Epithelial cell of proximal tubule (primary cell): ENCODE measurements at places on chromosomes 16 and 17. TPM values are rescaled to one million over a fixed set of nuclear protein-coding genes. Genes with fewer than 3 reads are reported as not detected.

Gene SPATA33
- total RNA-seq, result 8.1 and 8.2 TPM in 2 replicates

Gene RAB11FIP4
- 9.1 and 15.1 TPM in 2 replicates for total RNA-seq

Gene DNAI2
- not detected in 2 replicates for total RNA-seq

Gene TPSG1
- total RNA-seq, result not detected in 2 replicates

Gene CRHR1
- total RNA-seq, result not detected in 2 replicates

Gene PIPOX
- total RNA-seq, result 0.35 TPM in 1 of 2 replicates, not detected in the other

Gene APOBR
- total RNA-seq, result not detected in 2 replicates

Gene CCL23
- total RNA-seq, result not detected in 2 replicates

Gene C16orf87
- total RNA-seq, result 8.6 and 9.3 TPM in 2 replicates

Gene PPY
- total RNA-seq, result not detected in 2 replicates

Gene CDH15
- not detected in 2 replicates for total RNA-seq

Gene GCGR
- not detected in 2 replicates for total RNA-seq

Gene SMIM22
- 0.98 and 12.2 TPM in 2 replicates for total RNA-seq

GRCh38 chr16:89549007-89549700 lies 11.3 kb upstream of the RPL13 start:
- no peak for DNase-seq

DNA sequence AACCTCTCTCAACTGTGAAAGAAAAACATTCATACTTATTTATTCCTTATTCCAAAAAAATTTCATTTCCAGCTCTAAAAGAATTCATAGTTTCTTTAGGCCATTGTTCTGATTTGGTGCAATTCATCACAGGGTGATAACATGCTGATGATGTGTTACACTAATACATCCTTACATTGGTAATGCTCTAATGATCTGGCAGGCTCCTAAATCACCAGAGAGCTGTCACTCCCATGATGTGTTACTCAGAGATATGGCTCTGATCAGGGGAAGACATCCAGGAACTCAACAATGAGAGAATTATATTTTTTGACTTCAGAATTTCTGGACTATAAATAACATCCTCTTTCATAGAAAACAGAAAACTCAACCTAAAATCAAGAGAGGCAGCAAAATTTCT lies 209.3 kb downstream of the CHD9NB start:
- DNase-seq, result no peak

DNA sequence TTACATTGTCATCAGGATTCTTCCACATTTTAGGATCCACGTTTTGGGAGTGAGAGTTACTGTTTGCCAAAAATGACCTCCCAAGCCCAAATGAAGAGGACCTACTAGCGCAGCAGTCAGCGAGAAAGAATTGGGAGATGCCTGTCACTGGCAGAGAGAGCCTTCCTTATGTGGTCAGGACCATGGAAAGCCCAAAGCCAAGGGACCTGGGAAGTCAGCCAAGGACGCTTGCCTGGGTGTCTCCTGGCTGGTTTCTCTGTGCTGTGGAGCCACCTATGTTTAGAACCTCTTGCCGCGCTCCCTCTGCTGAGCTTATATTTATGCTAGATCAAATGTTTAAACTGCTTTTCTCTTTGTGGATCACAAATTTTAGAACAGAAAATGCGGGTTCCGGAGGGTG lies 24.9 kb upstream of the RHBDL3 start:
- no peak for DNase-seq

DNA sequence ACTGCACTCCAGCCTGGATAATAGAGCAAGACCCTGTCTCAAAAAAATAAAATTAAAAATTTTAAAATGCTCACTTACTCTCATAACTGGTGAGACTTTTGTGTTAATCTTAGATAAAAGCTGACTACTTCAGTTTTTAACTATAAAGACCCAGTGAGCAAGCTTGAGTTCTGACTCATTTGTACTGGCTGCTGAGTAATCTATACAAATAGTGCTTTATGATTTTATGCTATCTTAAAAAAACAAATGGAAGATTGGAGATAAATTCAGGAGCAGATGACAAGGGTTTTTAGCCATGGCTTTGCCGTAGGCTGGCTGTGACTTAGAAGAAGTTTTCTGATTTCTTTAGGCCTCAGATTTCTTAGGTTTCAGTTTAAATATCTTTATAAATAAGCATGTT lies 30.5 kb downstream of the SNTB2 start:
- no peak for DNase-seq

- DNase-seq, result no peak
Measured at GRCh38 chr17:78600181-78600721, 23.1 kb upstream of the DNAH17 start.

GRCh38 chr17:7842380-7843256 lies 8.6 kb downstream of the KDM6B start:
- no peak for DNase-seq

DNA sequence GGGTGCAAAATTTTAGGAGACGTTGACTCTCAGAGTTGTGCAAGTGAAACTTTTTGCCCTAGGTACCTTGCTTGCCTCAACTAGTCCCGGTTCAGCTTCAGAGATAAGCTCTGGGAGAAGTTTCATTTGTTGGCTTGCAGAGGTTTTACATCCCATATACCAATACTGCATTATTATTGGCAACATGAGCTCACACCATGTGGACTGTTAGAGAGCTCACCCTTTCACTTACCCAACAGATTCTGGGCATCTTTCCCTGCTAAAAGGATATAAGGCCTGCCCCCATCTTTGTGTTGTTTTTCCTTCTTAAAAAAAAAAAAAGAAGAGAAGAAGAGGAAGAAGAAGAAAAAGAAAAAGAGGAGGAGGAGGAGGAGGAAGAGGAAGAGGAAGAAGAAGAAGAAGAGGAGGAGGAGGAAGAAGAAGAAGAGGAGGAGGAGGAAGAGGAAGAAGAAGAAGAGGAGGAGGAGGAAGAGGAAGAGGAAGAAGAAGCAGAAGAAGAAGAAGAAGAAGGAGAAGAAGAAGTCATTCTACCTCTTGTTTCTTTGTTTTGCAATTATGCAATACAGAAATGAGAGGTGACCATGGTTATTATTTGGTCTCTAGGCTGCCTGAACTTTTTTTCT lies 292.6 kb upstream of the IRX3 start:
- no peak for DNase-seq

- DNase-seq, result no peak
Measured at GRCh38 chr16:7644811-7645210, 312.2 kb downstream of the RBFOX1 start.

DNA sequence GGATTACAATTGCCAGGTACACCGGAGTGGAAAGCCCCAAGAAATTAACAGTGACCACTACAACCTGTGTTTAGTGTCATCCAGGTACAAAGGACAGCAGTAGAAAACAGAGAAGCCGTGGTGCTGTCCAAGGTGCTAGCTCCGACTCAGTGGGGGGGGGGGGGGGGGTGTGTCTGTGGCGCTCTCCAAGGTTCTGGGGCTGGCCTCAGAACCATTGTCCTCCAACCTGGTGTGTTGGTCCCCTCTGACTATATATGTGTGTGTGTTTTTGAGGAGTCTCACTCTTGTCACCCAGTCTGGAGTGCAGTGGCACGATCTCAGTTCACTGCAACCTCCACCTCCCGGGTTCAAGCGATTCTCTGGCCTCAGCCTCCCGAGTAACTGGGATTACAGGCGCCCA lies 5.8 kb upstream of the ZNF23 start:
- no peak for DNase-seq

- no peak for DNase-seq
Measured at GRCh38 chr16:48235556-48236136, 8.5 kb upstream of the LONP2 start.

DNA sequence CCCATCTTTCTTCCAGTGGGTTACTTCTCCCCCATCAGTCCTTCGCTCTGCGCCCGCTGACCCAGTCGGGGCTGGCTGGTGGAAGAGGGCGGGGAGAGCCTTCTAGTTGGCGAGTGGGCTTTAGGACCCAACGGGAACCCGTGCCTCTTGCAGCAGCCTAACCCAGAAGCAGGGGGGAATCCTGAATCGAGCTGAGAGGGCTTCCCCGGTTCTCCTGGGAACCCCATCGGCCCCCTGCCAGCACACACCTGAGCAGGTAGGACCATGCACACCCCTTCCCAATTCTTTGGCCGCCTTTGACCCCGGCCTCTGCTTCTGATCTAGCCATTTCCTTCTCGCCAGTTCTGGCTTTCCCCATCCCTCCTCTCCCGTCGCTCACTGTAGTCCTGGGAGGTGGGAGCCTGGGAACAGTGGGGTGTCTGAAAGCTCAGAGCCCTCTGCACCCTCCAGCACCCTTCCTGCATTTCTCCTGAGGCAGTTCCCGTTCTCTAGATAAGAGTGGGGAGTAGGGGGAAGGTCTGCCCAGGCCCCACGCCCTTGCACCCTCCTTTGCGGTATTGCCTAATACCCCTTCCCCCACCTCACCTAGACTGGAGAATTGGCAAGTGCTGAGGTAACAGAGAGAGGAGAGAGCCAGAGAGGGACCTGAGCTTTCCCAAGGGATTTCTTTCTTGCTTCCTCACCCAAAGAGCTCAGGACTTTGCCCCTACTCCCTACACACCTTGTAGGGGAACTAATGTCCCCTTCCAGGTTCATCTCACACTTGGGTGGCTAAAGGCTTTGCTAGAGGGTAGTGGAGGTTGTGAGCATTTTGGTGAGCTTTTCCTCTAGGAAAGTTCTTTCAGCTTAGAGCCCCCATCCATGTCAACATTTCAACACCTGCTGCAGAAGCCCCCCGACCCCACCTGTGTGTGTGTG lies at the start of gene RARA:
Gene RARA, plus strand, starts transcription at position 150 of the 918 bp plus-strand sequence. CDS start 22,039 bp downstream, outside the sequence.
- no peak for DNase-seq

- DNase-seq, result no peak
Measured at GRCh38 chr17:12048843-12049473, 28.3 kb downstream of the MAP2K4 start.

DNA sequence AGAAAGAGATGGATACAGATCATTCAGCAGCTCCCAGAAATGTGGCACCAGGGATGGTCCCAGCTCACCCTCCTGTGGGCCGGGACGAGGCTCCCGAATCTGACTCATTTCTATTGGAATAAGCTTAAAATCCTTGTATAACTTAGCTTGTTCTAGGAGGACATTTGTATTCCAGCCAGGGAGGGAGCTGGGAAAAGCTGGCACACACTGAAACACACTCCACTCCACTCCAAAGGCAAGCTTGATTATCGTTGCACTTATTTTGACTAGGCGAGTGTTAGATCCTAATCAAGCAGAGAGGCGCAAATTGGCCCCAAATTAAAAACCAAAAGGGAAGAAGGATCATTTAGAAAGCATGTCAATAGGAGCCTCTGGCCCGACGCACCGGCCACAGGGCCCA lies 339.5 kb downstream of the HS3ST4 start:
- DNase-seq, result no peak

- DNase-seq, result no peak
Measured at GRCh38 chr17:68674029-68674925, 73.1 kb upstream of the FAM20A start.

- no peak for DNase-seq
Measured at GRCh38 chr17:18177722-18178121, 5.9 kb upstream of the ALKBH5 start.

DNA sequence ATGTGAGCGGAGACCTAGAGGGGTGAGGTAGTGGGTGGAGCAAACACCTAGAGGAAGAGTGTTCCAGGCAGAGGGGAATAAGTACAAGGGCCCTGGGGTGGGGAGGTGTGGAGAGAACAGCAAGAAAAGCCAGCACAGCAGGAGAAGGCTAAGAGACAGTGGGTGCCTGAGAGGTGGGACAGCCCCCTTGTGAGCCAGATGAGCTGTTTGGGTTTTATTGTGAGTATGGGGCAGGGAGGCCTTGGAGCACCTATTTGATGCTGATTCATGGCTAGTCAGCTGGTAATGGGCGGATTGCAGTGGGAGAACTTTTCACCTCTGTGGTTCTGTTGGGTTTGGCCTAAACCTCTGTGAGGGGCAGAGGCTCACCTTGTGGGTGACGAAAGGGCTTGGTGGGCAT lies 68.4 kb downstream of the ABCC1 start:
- DNase-seq, result no peak

GRCh38 chr17:57739402-57740234 lies 5.5 kb downstream of the CCDC182 start:
- no peak for DNase-seq

DNA sequence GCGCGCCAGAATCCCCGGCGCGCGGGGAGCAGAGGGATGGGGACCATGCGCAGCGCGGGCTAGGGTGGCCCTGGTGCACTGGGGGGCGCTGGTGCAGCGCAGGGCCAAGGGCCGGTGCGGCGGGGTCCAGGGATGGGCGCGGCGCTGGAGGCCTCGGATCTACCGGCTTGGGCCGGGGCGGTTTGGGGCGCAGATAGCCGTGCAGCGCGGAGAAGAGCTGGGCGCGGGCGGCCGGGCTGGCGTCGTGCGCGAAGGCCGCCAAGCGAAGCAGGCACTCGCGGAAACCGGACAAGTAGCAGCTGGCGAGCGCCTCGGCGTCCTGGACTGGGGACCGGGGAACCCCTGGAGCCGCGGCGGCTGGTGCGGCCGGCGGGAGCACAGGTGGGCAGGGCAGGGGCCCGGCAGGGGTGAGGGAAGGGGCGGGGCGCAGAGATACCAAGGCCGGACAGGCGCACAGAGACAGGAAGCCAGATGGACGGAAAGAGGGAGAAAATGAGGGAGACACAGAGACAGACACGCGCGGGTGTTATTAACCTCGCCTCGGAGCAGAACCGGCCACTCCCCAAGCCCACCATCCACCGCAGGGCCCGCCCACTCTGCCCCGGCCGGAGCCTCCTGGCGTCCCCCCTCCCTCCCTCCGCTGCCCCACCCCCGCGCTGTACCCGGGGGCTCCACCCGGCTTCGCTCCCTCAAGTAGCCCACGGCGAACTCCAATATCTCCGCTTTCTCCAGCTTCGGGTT lies 2.1 kb downstream of the HES7 start:
- DNase-seq, result no peak

DNA sequence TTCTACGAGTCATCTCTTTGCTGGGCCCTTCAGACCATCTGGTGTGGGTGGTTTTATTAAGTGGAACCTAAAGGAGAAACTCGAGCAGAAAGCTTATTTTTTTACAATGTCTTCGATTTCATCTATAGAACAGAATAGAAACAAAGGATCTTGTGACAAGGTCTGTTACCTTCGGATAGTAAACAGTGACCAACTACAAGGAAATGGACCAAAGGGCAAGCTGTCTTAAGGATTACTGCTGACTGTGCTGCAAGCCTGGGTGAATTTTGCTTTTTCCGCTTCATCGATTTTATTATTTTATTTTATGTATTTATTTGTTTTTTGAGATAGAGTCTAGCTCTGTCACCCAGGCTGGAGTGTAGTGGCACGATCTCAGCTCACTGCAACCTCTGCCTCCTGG lies 348.9 kb upstream of the ERCC4 start:
- no peak for DNase-seq

- no peak for DNase-seq
Measured at GRCh38 chr17:27381007-27381501, 75.2 kb upstream of the KSR1 start.

GRCh38 chr16:85555719-85556455 lies 57.2 kb upstream of the GSE1 start:
- no peak for DNase-seq

- DNase-seq, result no peak
Measured at GRCh38 chr17:57649731-57650484, 95.2 kb downstream of the CCDC182 start.

- DNase-seq, result no peak
Measured at GRCh38 chr17:82255402-82255972, 18.0 kb downstream of the CSNK1D start.
